Fibroblast of the aortic adventitia (primary cell): ENCODE measurements at places on chromosomes 2 and 18.

DNA sequence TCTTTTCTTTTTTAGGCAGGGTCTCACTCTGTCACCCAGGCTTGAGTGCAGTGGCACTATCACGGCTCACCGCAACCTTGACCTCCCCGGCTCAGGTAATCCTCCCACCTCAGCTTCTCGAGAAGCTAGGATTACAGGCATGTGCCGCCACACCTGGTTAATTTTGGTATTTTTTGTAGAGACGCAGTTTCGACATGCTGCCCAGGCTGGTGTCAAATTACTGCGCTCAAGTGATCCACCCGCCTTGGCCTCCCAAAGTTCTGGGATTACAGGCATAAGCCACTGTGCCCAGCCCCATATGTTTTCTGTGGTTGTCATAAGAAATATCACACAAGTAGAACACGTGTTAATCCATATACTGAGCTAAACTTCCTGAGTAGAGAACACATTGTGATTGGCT, 14.6 kb downstream of the ENOSF1 start:
- DNase-seq = no peak

DNA sequence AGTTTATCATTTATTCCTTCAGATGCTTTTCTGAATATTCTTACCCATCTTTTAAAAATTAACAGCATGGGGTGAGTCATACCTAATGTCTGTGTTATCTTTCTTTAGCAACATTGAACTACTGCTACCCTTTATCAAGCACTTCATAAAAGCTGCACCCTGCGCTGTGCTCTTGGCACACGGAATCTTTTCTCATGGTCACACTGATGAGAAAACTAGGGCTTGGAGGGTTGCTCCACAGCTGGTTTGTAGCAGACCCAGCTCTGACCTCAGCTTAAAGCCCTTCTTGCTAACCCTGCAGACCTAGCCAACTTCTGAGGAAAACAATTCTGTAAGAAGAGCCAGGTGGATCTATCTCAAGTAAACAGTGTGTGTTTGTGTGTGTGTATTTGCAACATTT, 106.3 kb downstream of the RNF144A start:
- DNase-seq = peak; percentile 83

- no peak for DNase-seq
Measured at GRCh38 chr2:203704430-203704829, 2.0 kb upstream of the CD28 start.

GRCh38 chr18:49537232-49537896, 24.5 kb upstream of the LIPG start:
- no peak for DNase-seq

DNA sequence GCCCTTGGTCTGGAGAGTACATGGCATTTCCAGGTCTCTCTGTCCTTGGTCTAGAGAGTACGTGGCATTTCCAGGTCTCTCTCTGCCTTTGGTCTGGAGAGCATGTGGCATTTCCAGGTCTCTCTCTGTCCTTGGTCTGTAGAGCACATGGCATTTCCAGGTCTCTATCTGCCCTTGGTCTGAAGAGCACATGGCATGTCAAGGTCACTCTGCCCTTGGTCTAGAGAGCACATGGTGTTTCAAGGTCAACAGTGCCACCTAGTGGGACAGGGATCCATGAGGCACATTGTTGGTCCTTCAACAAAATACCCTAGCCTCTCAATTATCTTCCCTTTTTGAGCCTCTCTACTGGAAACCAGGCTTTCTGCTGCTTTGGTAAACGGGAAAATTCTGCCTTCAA, 250.2 kb downstream of the OTX1 start:
- DNase-seq = no peak

DNA sequence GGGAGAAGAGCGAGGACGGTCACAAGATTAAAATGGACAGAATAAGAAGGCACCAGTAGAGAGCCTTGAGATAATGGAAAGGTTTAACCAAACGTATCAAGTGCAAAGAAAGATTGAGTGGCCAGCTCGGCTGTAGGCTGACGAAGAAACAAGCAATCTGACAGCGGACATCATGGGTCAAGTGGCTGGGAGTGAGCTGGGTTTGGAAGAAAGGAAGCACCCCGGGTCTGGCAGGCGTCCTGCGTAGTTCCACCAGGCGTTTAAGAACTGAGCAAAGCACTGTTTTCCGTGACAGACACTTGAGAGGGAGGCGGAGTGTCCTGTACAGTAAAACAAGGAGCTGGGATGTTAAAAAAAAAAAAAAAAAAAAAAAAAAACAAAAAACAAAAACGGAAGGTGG, 27.1 kb downstream of the DAPL1 start:
- no peak for DNase-seq

DNA sequence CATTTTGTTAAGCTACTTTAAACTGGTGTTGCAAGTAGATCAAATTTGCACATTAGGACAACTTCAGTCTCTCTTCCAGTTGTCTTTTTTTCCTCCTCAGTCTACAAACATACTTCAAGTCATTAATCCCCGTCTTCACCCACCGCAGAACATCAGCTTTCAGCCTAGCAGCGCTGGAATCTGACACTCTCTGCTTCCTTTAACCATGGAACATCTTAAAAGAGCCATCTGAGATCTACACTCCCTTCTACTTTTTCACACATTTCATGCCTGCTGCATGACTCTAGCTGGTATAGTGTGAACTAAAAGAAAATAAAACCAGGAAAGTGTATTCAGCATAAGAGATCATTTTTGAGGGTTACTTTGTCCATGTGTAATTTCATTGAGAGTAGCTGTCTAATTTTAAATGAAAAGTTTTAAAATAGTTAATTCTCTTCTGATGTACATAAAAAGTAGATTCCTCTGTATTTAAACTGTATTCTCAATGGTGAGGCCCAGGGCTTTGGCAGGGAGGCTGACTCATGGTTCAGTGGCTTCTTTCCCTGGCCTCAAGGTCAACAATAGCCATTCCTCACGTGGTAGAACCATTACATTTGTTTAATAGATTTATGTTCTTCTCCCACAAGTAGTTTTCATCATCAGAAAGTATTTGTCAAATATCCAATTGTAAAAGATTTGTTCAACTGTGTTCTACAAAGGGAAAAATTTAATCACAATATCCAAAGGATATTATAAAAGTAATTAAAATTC, 16.5 kb downstream of the SGPP2 start:
- peak; percentile 38 for DNase-seq

- DNase-seq = peak; percentile 26
Measured at GRCh38 chr2:160794926-160795325, 301.3 kb upstream of the RBMS1 start.

- DNase-seq = no peak
Measured at GRCh38 chr2:102294802-102295489, 16.4 kb upstream of the IL1RL1 start.

GRCh38 chr2:2899826-2900225, 477.8 kb downstream of the EIPR1 start:
- no peak for DNase-seq

DNA sequence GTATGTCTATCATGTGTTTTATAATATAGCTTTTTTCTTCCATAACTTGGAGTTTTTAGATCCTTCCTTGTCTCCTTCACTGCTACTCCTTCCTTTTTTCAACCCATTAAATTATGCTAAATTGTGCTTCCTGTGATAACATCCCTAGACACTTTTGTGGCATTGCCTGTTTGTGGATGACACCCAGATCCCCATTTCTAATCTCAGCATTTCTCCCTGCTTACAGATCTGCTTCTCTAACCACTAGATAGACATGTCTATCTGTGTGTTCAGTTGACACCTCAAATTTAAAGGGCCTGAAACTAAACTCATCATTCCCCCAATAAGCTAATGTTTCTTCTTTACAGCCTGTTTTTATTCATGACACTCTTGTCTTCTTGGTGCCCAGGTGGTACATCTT, 244.8 kb downstream of the BABAM2 start:
- no peak for DNase-seq

DNA sequence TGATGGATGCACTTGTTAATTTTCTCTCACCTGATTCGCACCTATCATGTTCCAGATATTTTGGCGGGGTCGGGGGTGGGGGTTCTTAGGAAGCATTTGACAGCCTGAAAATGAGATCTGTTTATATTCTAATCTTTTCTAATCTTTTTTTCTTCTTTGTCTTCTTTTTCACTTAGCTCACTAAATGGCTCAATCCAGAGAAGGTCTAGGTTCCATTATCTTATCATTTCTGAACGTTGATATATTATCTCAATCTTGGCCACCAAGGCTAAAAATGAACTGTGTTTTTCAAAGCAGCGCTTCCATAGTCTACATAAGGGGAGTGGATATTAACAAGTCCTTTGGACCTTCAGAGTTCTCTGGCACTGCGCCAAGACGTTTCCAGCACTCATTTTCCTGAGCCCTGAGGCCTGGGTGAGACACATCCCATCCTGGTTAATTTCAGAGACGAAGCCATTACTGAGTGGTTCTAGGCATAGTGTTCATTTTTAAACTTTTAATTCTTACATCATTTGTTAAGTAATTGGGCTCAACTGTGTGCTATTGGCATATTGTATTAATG, 229.0 kb downstream of the SOX11 start:
- no peak for DNase-seq

- DNase-seq = no peak
Measured at GRCh38 chr2:220569112-220569897, 941.9 kb downstream of the SLC4A3 start.

DNA sequence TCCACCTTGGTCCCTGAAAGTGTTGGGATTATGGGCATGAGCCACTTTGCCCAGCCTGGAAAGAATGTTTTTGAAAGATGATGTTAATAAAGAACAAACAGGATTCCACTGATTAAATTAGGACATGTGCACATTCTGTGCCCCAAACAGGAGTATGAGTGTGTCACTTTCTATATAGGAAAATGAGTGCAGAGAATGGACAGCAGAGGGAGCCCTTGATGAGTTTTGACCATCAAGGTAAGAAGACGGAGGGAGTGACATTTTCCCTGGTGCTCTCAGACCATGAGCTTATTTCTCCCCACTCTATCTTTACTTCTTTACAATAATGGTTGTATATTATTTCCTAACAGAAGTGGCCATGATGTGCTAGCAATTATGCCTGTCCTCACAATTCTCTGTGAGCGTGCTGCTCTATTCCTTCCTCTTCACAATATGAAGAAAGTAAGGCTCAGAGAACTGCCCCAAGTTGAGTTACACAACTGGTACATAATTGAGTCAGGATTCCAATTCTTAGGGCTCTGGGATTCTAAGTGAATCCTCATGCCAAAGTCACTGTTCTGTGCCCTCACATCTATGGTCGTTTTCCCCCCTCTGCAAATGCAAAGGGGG, 20.6 kb downstream of the RPL37A start:
- DNase-seq = peak; percentile 86

DNA sequence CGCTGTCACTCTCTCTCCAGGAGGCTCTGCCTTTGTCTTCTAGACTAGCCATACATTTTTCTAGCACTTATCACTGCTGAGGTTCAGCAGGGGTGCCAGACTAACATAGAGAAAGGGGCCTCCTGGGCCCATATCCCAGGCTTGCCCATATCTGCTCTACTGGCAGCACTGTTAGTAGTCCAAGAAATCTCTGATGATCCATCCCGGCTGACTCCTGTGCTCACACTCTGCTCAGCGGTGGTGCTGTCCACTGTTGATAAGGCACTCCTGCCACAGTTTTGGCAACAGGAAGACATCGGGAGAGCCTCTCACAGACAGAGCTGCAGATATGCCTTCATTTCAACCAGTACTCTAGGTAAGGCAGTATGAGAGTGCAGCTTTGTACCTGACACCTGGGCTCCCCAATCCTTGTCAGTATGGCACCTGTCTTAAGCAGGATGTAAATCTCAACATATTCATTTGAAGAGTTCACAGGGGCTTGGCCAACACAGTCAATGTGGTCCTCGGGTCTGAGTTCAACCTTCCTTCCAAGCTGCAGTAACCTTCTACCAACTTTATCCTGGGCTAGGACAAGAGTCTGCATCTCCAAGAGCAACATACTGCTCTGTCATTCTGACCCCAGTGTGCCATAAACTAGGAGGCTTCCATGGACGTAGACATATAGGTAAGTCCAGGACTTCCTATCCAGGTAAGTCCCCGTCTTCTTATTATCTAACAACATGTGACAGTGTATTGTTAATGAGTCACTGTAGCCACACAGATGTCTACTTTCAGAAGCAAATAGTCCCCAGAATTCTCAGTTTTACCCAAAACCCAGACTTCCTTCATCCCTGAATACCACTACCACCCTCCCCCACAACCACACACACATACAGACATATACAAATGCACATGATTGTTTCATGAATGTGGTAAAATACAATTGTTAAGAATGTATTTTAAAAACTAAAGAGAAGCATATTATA, 16.2 kb downstream of the KLF7 start:
- peak; percentile 63 for DNase-seq

GRCh38 chr2:32773448-32773808, 145.6 kb downstream of the TTC27 start:
- no peak for DNase-seq

GRCh38 chr2:45758018-45758417, 106.5 kb downstream of the PRKCE start:
- no peak for DNase-seq

- DNase-seq = no peak
Measured at GRCh38 chr2:88206665-88207347, 36.7 kb downstream of the THNSL2 start.

DNA sequence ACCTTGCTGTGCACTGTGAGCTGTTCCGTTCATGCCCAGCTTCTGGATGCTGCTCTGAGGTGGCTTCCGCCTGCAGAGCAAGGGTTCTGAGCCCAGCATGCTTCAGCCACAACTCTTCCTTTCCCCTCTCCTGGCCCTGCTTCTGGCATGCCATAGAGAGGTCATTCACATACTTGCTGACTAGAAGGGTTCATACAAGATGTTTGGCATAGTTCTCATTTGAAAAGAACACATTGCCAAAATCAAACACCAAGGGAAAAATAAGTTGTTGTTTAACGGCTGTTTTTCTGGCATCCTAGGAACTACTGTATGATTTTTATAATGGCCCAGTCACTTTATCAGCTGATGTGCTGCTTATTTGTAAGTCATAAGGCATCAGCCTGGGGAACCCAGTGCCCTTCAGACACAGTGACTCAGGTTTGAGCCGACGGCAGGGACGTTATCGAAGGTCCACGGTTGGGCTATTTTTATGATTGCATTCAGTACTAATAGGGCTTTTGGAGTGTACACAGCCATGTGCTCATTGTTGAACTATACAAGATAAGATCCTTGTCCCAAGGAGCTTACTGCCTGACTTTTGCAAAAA, 53.9 kb upstream of the CTAGE1 start:
- DNase-seq = peak; percentile 98

DNA sequence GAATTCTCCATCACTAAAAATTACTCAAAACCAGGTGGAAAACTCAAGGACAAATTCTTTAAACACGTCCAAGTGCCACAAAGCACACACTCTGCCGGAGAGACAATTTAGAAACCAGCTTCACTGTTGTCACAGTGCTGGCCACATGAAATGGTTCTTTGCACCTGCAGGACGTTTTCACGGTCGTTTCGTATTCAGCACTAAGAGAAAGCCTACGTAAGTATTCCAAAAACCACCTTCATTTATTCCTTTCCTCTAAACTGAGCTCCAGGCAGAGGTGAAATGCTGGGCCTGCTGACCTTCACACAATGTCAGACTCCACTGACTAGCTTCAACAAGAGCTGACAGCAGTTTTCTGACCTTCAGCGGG, 680 bp downstream of the ATP5F1A start:
- no peak for DNase-seq
